ENCODE measurements at places on chromosomes 7 and 10.

DNA sequence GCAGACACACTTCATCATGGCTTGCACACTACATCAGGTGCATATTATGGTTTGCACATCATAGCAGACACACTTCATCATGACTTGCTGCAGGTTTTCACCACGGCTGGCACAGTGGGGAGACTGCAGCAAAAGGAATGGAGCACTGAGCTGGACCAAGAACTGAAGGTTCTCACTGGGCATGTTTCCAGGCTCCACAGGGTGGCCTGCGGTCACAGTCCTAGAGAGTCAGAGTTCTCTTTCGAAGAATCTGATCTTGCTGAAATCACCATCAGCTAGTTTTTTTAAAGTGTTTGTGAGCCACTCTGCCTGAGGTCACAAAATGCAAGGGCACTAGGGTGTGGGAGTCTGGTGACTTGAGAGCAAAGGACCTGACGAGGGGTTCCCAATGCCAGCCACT lies 140.4 kb upstream of the NPY start:
- DNase-seq: no peak

GRCh38 chr10:62589689-62590088 lies 214.8 kb upstream of the ADO start:
- DNase-seq: no peak

- DNase-seq: peak; percentile 77
Measured at GRCh38 chr7:130356121-130356875, 11.7 kb downstream of the CPA5 start.

DNA sequence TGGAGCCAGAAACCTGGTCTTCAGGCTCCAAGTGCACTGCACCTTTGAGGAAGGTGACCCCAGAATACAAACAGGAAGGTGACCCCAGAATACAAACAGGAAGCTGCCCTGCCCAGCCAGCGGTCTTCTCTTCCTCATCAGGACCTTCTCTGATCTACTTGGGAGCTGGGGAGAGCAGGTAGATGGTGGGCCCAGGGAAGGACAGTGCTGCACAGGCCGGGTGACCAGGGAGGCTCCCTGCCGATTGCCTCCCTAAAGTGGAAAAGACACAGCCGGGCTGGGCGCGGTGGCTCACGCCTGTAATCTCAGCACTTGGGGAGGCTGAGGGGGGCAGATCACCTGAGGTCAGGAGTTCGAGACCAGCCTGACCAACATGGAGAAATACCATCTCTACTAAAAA lies 151.8 kb upstream of the CHST15 start:
- DNase-seq: no peak

DNA sequence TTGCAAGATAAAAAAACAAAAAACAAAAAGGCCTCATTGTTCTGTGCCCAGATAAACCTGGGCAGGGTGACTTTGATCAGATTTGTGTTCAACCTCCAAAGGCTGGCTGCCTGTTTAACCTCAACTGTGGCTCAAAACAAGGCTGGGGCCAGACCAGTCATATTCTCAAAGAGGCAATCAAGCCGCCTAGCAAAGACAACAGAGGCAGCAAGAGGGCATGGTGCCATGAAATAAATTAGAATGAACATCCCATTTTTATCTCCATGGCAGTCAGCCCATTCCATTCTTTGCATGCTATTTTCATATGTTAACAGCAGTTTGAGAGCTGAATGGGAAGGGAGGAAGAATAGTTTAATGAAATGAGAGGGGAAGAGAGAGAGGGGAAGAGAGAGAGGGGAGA lies 1150.3 kb downstream of the TYW1 start:
- DNase-seq: no peak

DNA sequence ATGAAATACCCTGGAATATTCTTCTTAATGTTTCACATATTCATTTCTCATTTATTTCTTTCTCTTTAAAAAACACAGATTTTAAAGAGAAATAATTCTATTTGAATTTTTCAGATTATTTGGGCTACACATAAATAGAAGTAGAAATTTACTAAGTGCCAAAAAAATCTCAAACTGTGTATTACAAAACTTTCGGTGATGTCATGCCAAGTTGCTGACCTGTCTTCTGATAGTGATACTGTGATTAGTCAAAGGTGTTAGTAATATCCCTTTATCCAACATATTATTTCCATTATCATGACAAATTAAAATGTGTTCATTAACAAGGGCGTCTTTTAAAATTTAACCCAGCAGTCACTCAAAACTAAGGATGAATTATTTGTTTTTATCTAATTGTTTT lies 60.1 kb downstream of the COL28A1 start:
- no peak for DNase-seq

DNA sequence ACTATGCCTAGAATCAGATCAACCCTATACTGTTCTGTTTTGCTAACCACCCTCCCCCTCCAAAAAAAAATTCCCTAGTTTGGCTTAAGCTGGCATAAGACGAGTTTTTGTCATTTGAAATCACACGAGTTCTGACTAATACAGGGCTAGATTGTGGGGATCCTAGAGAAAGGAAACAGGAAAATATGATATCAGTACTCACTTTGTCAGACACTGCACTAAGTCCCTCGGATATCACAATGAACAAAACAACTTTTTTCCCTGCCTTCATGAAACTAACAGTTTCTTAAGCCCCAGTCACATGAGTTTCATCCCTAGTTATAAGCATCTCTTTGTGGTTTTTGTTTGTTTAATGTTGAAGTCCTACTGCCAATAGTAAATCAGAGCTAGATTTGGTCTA lies 118.5 kb downstream of the ITGB8 start:
- DNase-seq: no peak

- DNase-seq: no peak
Measured at GRCh38 chr7:15284396-15284795, 277.4 kb downstream of the AGMO start.

- DNase-seq: no peak
Measured at GRCh38 chr10:103585011-103585405, 91.5 kb downstream of the NEURL1 start.

DNA sequence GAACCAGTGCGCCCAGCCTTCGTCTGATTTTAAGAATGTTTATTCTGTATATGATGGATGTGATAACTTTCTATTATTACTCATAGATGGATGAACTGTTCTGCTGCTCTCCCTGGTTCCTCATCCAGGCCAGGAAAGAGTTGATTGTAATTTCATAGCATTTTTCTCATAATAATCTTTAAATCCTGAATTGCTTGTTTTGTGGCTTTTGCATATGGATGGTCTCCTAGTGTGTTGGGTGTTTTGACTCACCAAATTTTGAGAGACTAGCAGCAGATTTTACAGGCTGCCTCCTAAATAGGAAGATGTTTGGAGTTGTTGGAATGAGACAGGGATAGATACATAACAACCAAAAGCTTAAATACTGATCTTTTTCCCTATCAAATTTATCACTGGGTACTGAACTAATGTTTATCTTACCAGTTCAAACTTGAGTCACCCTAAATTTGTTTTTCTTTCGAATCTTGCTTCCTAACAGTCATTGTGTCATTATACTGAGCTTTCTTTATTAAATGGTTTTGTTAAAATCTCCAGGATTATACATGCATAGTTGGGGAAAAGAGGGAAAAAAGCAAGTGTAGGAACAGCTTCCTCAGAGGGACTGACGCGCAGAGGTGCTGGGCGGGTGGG lies 106.0 kb upstream of the GATA3 start:
- DNase-seq: no peak

- DNase-seq: no peak
Measured at GRCh38 chr7:114832906-114833595, 88.8 kb upstream of the MDFIC start.

DNA sequence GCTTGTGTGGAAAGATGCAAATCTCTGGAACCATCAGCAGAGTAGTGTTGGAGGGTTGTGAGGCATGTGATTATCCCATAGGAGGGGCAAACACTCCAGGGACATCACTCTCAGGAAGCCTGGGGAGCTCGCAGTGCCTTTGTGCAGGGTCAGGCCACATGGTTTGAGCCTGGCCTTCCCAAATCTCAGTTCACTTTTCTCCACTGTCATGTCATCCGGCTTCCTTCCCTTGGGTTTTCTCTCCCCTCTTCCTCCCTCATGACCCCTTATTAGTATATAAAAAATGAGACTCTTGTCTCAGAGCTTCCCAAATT lies 20.4 kb downstream of the TSPAN14 start:
- no peak for DNase-seq

- DNase-seq: no peak
Measured at GRCh38 chr10:60384011-60384410, 5.7 kb downstream of the ANK3 start.

DNA sequence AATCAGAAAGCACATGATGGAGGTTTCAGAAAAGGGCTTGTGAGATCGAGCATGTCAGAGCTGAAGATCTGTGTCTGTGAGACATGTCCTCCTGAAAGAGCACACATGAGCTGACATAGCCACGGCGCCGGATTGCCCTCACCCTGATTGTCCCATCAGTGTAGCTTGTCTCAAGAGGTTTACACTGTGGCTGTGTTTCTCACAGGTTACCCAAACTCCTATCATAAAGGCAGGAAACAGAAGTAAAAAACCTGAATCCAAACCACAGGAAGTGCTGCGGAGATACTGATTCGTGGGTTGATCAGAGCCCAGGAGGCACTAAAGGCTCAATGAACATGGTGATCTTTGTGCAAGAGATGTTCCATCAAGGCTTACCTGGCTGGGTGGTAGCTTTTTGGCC lies 3.9 kb upstream of the ATP6V0E2 start:
- DNase-seq: no peak

GRCh38 chr7:78024591-78024990 lies 226.0 kb downstream of the PHTF2 start:
- no peak for DNase-seq

GRCh38 chr7:83040484-83040883 lies 122.2 kb downstream of the PCLO start:
- DNase-seq: no peak

- DNase-seq: no peak
Measured at GRCh38 chr10:116118847-116119246, 154.2 kb downstream of the GFRA1 start.

DNA sequence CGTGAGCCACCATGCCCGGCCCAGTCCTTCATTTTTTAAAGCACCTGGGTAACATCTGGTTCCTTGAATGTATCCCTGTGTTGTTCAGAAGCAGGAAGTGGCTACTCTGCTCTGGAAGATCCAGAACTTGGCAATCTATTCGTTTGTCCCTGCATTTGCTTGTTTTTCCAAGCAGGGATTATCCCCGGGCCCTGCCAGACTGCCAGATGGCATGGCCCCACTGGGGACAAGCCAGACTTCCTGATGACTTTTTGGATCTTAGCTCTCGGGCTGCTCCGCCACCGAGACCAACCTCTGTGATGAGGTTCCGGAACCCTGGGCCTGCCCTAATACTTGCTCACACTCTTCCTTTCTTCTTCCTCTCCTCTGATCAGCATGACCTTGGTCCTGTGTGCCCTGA lies 496.7 kb downstream of the TYW1 start:
- no peak for DNase-seq

DNA sequence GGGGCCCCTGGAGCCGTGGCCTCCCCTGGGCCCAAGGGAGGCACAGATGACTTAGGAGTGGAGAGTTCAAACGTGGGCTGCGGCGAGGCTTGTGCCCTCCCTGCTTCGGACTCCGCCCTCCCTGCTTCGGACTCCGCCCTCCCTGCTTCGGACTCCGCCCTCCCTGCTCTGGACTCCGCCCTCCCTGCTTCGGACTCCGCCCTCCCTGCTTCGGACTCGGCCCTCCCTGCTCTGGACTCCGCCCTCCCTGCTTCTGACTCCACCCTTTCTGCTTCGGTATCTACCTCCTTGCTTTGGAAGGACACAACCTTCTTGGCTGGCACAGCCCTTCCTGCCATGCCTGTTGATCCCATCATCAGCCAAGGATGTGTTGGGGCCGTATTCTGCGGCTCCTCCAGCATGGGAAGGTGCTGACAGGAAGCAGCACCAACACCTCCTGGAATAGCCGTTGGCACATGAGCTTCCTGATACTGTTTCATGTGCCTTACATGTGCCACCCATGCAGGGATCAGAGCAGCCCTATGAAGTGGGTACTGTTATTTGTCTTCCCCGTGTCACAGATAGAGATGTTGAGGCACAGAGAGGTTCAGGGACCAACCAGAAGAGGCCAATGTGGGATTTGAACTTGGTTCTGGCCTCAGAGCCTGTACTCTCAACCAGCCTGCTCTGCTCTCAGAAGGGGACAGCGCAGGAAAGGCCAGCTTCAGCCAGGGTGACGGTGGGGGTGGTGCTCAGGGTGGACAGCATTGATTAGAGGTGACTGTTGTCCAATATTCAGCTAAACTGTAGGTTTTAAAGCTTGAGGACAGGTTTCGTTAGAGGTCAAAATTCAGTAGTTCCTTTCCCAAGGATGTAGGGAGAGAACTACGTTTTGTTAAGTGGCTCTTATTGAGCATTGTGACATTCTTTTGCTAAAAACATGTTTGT lies 114.5 kb downstream of the NKX6-2 start:
- peak; percentile 53 for DNase-seq

DNA sequence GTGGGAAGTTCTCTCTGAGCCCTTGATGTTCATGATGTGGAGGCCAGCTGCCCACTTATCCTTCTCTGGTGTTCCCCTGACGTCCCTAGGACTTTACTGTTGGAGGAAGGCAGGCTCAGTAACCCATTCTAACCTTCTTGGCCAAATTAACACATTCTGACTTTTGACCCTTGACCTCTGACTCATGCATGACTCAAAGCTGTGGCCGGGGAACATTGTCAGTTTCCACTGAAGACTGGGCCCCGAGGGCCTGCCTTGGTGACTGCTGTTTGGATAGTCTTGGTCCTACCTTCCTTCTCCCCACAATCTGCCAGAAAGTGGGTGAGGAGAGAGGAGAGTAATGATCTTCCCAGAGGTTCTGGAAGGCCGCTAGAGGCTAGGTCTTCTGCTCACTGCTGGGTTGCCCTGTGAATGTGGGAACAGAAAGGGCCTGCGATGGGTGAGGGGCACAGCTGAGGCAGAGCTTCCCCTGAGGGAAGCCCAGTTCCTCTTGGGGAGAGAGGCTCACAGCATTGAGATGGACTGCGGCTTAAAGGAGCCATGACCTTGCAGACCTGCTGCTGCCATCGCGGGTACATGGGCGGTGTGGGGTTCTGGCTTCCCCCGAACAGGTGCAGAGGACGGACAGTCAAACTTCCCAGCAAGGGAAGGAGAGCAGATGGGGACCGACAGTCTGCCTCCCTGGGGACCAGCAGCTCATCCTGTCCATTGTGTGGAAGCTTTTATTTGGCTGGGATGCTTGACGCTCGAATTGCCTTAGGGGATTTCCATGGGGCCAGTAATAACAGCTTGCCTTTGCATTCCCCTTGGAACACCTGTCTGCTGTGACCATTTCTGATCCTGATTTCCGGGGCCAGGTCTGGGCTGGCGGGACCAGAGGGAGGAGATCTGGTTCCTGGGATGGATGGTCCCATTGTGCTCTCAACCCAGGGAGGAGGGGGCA lies 43.8 kb downstream of the ADAMTS14 start:
- no peak for DNase-seq

DNA sequence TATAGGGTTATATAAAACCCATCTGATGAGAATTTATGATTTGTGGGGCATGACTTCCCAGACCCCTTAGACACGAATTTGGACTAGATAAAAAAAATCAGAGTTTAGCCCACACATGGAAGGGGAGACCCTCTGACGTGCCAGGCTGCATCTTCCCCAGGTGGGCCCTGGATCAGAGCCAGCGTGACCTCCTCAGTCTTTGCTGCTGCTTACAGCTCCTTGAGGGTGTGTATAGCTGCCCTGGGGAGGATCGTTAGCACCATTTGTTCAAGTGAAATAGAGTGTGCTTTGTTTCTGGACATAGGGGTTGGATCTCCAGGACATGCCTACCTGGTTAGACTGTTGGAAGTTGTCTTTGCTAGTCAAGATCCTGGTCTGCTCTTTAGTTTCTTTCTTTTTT lies 54.2 kb downstream of the DOCK1 start:
- DNase-seq: no peak

- no peak for DNase-seq
Measured at GRCh38 chr10:84193846-84194423, 402 bp upstream of the CDHR1 start.
